Sigmoid colon (tissue), 7 donors: ENCODE measurements at places on chromosomes 12 and 14.

DNA sequence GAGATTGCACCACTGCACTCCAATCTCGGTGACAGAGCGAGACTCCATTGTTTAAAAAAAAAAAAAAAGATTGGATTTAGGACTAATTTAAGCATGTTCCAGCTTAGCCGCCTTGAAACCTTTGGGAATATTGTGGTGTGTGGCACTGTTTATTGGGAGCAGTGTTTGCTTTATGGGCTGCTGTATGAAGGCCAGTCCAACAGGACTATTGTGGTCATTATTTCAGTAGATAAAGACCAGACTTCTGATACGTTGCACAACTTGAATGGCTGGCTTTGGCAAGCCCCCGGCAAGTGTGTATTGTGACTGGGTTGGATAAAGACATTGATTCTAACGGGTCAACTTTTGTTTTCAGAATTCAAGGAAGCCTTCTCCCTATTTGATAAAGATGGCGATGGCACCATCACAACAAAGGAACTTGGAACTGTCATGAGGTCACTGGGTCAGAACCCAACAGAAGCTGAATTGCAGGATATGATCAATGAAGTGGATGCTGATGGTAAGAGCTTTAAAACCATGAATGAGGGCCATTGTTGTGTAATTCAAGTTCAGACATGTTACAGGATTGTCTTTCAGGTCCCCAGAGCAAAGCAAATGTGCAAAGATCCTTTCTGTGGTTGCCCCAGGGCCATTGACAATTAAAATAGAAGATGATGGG lies 4.2 kb downstream of the CALM1 start:
- H3K36me3 ChIP-seq: peaks cover 49% of the 10 kb centered on the region
- DNase-seq: no peak
- no peaks in the 10 kb centered on the region for H3K27me3 ChIP-seq
- peaks cover 78% of the 10 kb centered on the region for H3K4me1 ChIP-seq
- no peak overlapping the region for H3K4me3 ChIP-seq

- no peak overlapping the region for H3K4me3 ChIP-seq
- H3K4me1 ChIP-seq: no peaks in the 10 kb centered on the region
- no peaks in the 10 kb centered on the region for H3K36me3 ChIP-seq
- no peak overlapping the region for H3K27ac ChIP-seq
- H3K27me3 ChIP-seq: no peaks in the 10 kb centered on the region
- no peak for DNase-seq
These were observed 6.0 kb upstream of the MYF6 start for GRCh38 chr12:80701388-80701787.

- no peak overlapping the region for H3K4me3 ChIP-seq
- H3K27me3 ChIP-seq: no peaks in the 10 kb centered on the region
- no peak overlapping the region for H3K27ac ChIP-seq
These were observed 31.7 kb downstream of the ATP2A2 start for GRCh38 chr12:110312581-110313360.

DNA sequence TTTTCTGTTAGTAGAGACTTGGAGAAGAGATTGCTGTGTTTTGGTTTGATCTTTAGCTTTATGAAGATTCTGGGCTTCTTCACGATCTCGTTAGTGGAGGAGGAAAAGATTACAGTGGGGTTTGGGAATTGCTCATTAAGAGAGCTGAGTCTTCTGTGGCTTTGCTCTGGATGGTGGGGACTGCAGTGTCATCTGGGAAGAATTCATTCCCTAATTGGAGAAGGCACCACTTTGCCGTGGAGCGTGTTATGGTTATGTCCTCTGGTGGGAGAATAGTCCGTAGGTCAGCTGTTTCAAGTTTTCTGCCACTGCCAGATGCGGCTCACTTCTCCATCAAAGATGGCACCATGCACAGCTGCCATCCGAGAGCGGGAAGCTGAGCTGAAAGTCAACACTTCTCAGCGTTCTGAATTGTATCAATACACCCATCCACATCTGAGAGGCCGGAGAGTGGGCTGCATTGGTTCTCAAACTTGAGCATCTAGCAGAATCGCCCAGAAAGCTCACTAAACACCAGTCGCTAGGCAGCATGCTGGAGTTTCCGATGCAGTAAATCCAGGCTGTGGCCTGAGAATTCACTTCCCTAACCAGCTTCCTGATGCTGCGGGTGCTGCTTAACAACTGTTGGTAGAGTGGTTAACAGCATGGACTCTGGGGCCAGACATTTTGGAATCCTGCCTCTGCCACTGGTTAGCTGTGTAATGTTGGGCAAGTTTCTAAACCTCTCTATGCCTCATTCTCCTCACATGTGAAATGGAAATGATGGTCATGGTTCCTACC lies 117.8 kb downstream of the PLXNC1 start:
- no peak overlapping the region for H3K4me3 ChIP-seq
- H3K4me1 ChIP-seq: peaks cover 23% of the 10 kb centered on the region
- H3K27ac ChIP-seq: no peak overlapping the region
- no peaks in the 10 kb centered on the region for H3K27me3 ChIP-seq
- no peaks in the 10 kb centered on the region for H3K36me3 ChIP-seq
- no peak for DNase-seq

DNA sequence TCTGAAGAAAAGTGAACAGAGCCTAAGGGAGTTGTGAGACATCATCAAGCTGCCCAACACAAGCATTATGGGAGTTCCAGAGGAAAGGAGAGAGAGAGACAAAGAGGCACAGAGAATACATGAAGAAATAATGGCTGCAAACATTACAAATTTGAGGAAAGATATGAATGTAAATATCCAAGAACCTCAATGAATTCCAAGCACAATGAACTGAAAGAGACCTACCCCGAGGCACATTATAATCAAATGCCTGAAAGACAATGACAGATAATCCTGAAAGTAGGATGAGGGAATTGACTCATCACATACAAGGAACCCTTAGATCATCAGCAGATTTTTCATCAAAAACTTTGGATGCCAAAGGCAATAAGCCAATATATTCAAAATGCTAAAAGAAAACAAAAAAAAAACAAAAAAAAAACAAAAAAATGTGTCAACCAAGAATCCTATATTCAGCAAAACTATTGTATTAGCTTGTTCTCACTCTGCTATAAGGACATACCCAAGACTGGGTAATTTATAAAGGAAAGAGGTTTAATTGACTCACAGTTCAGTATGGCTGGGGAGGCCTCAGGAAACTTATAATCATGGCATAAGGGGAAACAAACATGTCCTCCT lies 37.8 kb downstream of the BCL2L14 start:
- H3K4me3 ChIP-seq: no peak overlapping the region
- H3K4me1 ChIP-seq: no peaks in the 10 kb centered on the region
- H3K27me3 ChIP-seq: no peaks in the 10 kb centered on the region
- DNase-seq: no peak

DNA sequence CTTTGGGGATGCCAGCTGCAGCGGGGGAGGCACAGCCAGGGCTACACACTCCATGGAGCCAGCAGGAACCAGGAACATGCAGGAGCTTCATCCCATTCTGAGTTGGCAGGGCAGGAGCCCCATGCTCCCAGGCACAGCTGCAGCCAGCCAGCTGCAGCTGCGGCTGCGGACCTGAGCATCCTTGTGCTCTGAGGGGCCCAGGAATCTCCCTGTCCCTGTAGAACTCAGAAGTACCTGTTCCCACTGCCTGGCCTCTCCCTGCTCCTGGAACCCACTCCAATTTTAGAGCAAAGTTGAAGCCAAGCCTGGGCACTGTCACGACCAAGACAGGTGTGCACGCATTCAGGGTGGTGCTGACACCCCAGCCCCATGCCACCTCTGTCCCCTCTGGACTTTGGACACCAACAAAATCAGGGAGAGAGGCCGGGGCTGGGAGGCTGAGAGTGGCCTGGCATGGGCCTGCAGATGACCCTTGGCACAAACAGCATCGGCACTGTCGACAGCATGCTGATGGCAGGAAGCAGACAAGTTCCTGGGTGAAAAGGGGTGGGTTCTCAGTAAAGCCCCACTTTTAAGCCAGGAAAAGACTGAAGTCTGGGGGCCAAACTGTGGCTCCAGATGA lies 257.3 kb upstream of the LRFN5 start:
- no peaks in the 10 kb centered on the region for H3K36me3 ChIP-seq
- H3K27ac ChIP-seq: no peak overlapping the region
- no peak overlapping the region for H3K4me3 ChIP-seq
- H3K4me1 ChIP-seq: no peaks in the 10 kb centered on the region
- no peak for DNase-seq

GRCh38 chr12:9127484-9127883 lies 11.8 kb upstream of the A2M start:
- H3K36me3 ChIP-seq: no peaks in the 10 kb centered on the region
- H3K27ac ChIP-seq: no peak overlapping the region
- H3K4me3 ChIP-seq: no peak overlapping the region
- no peak for DNase-seq
- peaks cover 1% of the 10 kb centered on the region for H3K4me1 ChIP-seq
- no peaks in the 10 kb centered on the region for H3K27me3 ChIP-seq

DNA sequence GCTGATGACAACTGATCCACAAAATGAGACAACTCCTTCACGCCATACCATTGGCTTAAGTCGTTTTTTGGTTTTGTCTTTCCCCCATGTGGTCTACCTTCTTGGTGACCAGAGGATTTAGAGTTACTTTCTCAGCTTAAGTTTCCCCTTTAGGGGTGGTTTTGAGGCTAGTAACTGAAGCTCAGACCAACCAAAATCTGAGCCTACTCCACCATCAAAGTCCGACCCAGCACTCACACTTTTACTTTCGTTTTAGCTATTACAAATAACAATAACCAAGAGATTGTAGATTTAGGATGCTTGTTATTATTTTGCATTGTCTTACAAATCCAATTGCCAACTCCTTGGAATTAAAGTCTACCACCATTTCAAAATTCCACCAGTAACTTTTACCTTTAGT lies 130.6 kb upstream of the MDM1 start:
- H3K27me3 ChIP-seq: no peaks in the 10 kb centered on the region
- DNase-seq: no peak
- H3K27ac ChIP-seq: no peak overlapping the region

- peak; percentile 84 for DNase-seq
- peak overlapping the region; percentile 63 for H3K4me3 ChIP-seq
- no peaks in the 10 kb centered on the region for H3K4me1 ChIP-seq
- H3K36me3 ChIP-seq: no peaks in the 10 kb centered on the region
These were observed 756 bp downstream of the TULP3 start for GRCh38 chr12:2891240-2892053.

GRCh38 chr12:78392918-78393317 lies 471.7 kb upstream of the SYT1 start:
- peaks cover 4% of the 10 kb centered on the region for H3K4me1 ChIP-seq
- H3K27ac ChIP-seq: no peak overlapping the region
- H3K36me3 ChIP-seq: no peaks in the 10 kb centered on the region
- H3K4me3 ChIP-seq: no peak overlapping the region
- DNase-seq: no peak

- no peaks in the 10 kb centered on the region for H3K4me1 ChIP-seq
- no peaks in the 10 kb centered on the region for H3K27me3 ChIP-seq
- H3K27ac ChIP-seq: no peak overlapping the region
These were observed 28.9 kb downstream of the PNMA1 start for GRCh38 chr14:73685328-73685727.

GRCh38 chr14:91170504-91171121 lies 56.7 kb downstream of the DGLUCY start:
- peak overlapping the region; percentile 75 for H3K27ac ChIP-seq
- peaks cover 58% of the 10 kb centered on the region for H3K36me3 ChIP-seq
- no peak overlapping the region for H3K4me3 ChIP-seq
- no peaks in the 10 kb centered on the region for H3K27me3 ChIP-seq
- peaks cover 30% of the 10 kb centered on the region for H3K4me1 ChIP-seq
